ENCODE measurements at places on chromosomes 5 and 9.

DNA sequence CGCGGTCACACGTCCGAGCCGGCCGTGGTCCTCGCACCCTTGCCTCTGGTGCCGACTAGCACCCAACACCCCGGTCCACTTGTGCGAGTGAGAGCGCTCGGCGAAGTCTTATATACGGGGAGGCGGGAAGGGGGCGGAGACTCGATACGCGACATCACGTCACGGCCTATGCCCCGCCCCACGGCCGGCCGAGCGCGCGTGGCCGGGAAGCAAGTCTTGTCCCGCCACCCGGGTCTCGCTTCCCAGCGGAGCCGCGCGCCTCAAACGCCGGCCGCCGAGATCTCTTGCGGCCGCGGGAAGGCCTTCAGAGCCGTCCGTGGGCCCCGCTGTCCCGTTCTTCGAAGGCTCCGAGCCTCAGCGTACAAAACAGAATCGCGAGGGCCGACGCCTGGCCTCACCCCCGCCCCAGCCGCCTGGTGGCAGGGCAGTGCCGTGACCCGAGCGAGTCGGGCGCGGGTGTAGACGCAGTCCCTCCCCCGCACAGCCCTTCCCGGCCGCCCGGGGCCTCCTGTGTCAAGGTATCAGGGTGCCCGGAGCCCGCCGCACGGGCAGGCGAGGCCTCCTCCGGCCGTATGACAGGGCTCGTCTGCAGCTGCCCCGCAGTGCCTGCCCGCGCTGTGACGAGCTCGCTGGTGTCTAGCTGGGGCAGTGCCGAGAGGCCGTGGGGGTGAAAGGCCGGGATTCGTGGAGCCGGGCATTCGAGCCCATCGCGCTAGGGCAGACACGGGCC is at the start of gene PLK2:
PLK2 (minus strand) TSS at position 85 of the 730 bp plus-strand sequence. CDS start 127 bp downstream, outside the sequence.
- DNase-seq: peak; percentile 90

DNA sequence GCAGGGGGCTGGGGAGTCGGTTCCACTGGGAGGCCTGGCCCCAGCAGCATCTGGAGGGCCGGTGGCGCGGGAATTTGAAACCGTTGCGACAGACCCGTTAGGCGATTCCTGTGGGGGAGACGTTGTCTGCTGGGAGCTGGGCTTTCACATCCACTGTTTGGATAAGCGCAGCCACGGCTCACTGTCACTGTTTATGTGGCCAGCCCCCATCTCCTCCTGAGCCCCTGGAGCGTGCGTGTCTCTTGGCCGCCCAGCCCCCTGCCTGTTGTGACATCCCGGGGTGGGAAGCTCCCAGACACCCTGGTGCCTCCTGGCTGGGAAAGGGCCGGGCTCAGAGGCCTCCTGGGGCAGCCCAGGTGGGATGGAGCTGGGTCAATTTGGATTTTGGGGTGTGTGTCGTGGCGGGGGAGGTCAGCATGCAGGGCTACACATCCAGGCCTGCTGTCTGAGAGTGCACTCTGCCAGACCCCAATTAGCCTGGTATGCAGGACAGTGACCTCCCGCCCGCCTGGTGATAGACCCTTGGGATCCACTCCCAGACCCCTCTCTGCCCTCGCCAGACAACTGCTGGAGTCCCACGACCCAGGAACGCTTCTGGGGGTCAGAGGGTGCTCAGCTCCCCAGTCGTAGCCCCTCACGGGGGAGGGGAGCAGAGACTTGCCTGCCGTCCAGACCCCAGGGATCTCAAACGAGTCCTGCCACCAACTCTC is 62.0 kb upstream of the RNU6ATAC start:
- DNase-seq: no peak

- DNase-seq: no peak
Measured at GRCh38 chr5:8839361-8840055, 706.4 kb downstream of the SEMA5A start.

GRCh38 chr5:83474991-83475390 is 3.4 kb downstream of the VCAN start:
- no peak for DNase-seq

DNA sequence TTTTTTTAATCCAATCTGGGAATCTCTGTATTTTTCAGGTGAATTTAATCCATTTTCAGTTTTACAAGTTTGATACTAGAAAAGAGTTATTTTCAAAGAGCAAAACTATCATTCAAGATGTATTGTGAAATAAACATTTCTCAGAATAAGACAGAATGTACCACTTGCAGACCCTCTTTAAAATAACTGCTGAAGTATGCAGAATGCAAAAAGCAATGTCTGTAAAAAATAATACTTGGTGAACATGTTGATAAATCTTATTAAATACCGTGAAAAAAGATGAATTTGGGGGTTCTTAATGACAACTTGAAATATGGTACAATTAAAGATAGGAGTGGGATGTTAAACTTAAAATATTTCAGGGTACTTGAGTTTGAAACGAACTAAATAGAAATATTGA is 26.1 kb upstream of the RASA1 start:
- no peak for DNase-seq

- no peak for DNase-seq
Measured at GRCh38 chr5:150527038-150527437, 19.1 kb downstream of the NDST1 start.

- DNase-seq: peak; percentile 3
Measured at GRCh38 chr9:114315723-114316363, 7.1 kb upstream of the ORM1 start.

DNA sequence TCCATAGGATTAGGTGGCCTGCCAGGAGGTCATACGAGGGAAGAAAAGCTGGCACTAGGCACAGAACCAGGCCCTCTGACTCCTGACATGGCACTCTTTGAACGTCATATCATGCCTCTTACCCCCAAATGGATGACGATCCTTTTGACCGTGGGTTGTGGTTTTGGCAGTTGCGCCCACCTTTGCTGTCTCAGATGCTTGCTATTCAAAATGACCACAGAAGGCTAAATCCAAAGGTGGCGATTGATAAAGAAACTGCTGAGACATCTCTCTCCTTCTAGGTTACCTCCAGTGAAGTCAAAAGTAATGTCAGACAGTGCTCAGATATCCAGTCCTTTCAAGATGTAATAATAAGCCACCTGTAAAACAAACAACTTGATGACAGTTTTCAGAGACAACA is 385.0 kb downstream of the EFNA5 start:
- DNase-seq: no peak

DNA sequence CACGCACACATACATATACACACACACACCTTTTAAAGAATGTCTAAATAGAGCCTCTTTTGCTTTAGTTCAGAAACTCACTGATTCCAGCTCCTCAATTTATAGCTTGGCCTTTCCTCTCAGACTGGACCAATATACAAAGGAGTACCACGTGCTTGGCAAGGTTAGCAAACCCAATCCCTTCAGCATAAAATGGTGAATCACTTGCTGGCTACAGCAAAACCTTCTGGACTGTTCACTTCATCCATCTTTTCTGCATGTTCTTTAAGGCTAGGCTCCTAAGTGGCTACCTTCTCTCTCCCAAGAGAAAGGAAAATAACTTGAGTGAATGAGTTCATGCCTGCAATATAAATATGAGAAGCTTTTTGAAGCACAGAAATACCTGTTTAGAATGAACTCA is 109.7 kb downstream of the LPAR1 start:
- DNase-seq: no peak

- no peak for DNase-seq
Measured at GRCh38 chr5:124697933-124698591, 48.4 kb downstream of the ZNF608 start.

DNA sequence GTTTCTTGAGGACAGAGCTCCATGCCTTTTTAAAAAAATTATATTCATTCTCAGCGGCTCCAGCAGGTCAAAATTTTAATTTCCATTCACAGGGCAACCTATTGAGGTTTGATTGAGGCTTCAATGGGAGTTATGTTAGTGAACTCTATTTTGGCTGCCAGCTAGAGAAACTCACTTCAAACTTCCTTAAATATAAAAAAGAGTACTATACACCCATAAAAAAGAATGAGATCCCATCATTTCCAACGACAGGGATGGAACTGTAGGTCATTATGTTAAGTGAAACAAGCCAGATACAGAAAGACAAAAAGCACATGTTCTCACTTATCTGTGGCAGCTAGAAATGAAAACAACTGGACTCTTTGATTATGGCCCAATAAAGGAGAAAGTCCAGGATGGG is 176.8 kb upstream of the IL12B start:
- DNase-seq: no peak

GRCh38 chr5:84014966-84015365 is 294.3 kb upstream of the HAPLN1 start:
- no peak for DNase-seq

DNA sequence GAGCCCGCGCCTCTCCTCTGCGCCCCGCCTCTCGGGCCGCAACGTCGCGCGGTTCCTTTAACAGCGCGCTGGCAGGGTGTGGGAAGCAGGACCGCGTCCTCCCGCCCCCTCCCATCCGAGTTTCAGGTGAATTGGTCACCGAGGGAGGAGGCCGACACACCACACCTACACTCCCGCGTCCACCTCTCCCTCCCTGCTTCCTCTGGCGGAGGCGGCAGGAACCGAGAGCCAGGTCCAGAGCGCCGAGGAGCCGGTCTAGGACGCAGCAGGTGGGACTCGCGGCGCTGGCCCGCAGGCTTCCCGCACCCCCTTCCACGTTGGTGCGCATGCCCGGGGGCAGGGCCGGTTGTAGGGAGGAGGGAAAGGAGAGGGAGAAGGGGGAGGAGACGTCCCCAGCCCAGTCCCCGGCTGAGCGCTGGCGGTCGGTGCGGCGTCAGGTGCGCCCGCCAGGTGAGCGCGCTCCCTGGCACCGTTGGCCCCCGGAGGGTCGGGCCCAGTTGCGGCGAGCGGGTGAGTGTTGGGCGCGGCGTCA is at the start of gene OCLN:
OCLN (plus strand) TSS at position 400 of the 532 bp plus-strand sequence. CDS start 11,455 bp downstream, outside the sequence.
- peak; percentile 79 for DNase-seq

DNA sequence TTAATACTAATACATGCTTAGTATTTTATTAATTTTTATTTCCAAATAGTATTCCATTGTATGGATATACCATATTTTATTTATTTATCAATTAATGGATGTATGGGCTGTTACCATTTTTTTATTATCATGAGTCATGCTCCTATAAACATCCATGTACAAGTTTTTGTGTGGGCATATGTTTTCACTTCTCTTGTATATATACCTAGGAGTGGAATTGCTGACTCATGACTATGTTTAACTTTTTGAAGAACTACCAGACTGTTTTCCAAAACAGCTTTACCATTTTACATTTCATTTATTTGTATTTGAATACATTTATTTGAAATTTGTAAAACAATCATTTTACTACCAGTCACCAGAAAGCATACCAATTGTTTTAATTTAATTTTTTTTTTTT is 14.1 kb upstream of the LRRC19 start:
- no peak for DNase-seq

GRCh38 chr5:159098603-159099436 is 896 bp downstream of the EBF1 start:
- DNase-seq: no peak

- no peak for DNase-seq
Measured at GRCh38 chr5:179874136-179874535, 15.5 kb upstream of the MRNIP start.

GRCh38 chr9:124878021-124878420 is 16.1 kb downstream of the ARPC5L start:
- no peak for DNase-seq

All from RWPE2 (cell line).